Ascending aorta (tissue), 2 donors: ENCODE measurements at places on chromosomes 11 and 22. TPM values are rescaled to one million over a fixed set of nuclear protein-coding genes. Genes with fewer than 3 reads are reported as not detected.

The CBLIF gene
- 2.6 TPM for total RNA-seq

The OR5T3 gene
- total RNA-seq, result not detected

The PHLDB1 gene
- 200 TPM for total RNA-seq

The MS4A12 gene
- total RNA-seq, result not detected

The OR10W1 gene
- not detected for total RNA-seq

The USP35 gene
- 34.0 TPM for total RNA-seq

The PTPRCAP gene
- total RNA-seq, result 26.6 TPM

The EMSY gene
- 7.5 TPM for total RNA-seq

The OR51B5 gene
- not detected for total RNA-seq

The SPI1 gene
- 98.2 TPM for total RNA-seq

The ADM2 gene
- total RNA-seq, result not detected

The RNF215 gene
- total RNA-seq, result 6.7 TPM

The RFPL3 gene
- total RNA-seq, result not detected

The TEX54 gene
- total RNA-seq, result not detected

The LRRC51 gene
- total RNA-seq, result 12.9 TPM

The SPTBN2 gene
- 3.2 TPM for total RNA-seq

The DNAJB7 gene
- total RNA-seq, result not detected

The OR8G5 gene
- total RNA-seq, result not detected

The WNT11 gene
- total RNA-seq, result 11.7 TPM

The OR2AT4 gene
- not detected for total RNA-seq

The KIF18A gene
- total RNA-seq, result not detected

The IL10RA gene
- total RNA-seq, result 38.6 TPM

The SLC5A1 gene
- not detected for total RNA-seq

The KCNA4 gene
- total RNA-seq, result 0.11 TPM
